CMK (cell line): ENCODE measurements at places on chromosomes 2 and 18.

DNA sequence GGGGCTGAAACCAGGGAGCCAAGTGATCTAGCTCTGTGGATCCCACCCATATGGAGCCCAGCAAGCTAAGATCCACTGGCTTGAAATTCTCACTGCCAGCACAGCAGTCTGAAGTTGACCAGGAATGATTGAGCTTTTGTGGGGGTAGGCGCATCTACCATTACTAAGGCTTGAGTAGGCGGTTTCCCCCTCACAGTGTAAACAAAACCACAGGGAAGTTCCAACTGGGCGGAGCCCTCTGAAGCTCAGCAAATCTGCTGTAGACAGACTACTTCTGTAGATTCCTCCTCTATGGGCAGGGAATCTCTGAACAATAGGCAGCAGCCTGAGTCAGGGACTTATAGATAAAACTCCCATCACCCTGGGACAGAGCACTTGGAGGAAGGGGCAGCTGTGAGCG, 96.7 kb downstream of the CCDC148 start:
- DNase-seq: no peak

DNA sequence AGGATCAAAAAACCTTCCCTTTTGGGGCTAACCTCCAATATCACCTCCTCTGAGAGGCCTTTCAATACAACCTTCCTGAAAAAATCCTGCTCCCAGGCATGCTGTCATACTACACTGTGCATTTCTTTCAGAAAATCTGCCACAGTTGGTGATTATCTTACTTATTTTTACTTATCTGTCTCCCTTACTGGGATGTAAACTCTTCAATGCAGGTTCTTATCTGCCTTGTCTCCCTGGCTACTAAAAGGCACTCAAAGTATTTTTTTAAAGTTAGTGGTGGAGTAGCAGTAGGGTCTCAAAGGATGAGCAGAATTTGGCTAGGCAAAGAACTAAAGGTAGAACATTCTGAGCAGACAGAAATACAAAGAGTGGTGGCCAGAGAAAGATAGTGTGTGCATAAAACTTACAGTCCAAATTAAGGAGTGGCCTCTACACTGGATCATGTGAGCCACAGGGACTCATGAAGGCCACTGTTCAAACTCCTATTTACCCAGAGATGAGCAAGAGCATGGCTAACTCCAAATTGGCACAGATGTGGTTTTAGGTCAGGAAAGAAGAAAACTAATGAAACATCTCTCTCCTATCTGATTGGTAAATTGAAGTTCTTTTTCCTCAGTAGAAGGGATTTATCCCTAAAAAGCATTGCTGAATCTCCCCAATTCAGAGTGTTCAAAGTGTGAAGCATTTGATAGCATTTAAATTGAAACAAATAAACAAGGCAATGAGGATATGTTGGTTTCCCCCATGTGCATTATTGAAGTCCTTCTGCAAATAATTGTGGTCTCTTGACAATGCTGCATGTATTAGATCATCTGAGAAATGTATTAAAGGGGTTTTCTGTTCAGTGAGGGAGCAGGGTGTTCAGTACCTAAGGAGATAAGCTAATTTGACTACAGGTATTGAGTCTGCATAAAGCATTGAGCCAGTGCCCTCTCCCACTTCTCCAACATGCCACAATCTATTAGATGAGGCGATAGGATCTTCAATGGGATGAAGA, 285.5 kb downstream of the MREG start:
- no peak for DNase-seq

GRCh38 chr2:74566754-74567085, 12.2 kb downstream of the DOK1 start:
- no peak for DNase-seq

GRCh38 chr2:108583903-108584520, 49.7 kb downstream of the LIMS1 start:
- no peak for DNase-seq

DNA sequence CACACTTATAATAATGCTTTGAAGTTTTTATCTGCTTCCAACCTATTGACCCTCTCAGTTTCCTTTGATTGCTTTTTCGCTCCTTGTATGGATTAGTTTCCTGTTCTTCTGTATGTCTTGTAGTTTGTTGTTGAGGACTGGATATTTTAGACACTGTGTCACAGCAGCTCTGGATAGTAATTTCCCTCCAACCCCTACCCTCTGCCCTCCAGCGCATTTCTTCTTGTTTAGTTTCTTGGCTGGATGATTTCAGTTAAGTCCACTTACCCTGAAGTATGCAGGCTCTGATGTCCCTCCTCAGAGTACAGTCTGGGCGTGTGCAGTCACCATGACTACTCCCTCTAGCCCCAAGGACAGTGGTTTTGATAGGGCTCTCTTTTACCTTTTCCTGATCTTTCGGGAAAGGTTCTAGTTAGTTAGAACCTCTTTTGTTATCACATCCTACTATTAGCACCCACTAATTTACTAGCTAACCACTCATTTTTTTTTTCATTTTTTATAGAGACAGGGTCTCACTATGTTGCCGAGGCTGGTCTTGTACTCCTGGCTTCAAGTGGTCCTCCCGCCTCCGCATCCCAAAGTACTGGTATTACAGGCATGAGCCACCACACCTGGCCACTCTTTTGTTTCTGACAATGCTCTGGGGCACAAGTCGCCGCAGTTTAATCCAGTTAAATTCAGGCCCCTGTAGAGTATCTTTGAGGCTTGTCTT, 16.3 kb upstream of the LYG1 start:
- no peak for DNase-seq

GRCh38 chr2:164023896-164024295, 288.1 kb upstream of the FIGN start:
- DNase-seq: no peak

DNA sequence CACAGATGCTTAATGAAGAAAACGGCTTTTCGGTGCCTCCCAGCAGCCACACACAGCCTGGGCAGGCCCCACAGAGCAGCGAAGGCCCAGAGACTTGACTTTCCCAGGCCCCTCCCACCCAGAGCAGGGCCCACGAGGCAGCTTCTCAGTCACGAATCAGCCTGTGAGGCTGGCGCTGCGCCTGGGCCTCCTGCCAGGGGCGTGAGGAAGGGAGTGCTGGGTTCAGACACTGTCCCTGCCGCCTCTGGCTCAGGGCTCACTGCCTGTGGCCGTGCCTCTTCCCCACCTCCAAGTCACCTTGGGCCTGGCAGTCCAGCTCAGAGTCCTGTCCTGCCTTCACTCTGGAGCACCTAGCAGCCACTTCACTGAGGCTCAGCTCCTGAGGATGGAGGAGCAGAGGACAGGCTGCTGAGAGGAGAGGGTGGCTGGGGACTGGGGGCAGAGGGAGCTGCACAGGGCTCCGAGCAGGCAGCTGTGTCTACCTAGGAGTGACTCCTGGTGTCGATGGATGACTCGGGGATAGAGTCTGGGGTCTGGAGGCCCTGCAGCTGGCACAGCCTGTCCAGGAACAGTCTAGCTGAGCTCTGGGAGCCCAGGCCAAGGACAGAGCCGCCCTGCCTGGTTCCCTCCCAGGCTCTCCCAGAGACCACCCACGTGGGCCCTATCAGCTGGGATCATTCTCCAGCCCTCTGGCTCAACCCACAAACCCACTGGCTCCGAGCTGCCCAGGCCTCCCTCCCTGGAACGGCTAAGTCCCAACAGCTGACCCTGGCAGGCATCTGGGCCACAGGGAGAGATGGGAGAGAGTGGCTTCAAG, 36.4 kb upstream of the FOSL2 start:
- peak; percentile 45 for DNase-seq

GRCh38 chr2:38527338-38528007, 75.3 kb downstream of the HNRNPLL start:
- DNase-seq: no peak

GRCh38 chr2:110748489-110748867, 16.1 kb downstream of the ACOXL start:
- DNase-seq: no peak

DNA sequence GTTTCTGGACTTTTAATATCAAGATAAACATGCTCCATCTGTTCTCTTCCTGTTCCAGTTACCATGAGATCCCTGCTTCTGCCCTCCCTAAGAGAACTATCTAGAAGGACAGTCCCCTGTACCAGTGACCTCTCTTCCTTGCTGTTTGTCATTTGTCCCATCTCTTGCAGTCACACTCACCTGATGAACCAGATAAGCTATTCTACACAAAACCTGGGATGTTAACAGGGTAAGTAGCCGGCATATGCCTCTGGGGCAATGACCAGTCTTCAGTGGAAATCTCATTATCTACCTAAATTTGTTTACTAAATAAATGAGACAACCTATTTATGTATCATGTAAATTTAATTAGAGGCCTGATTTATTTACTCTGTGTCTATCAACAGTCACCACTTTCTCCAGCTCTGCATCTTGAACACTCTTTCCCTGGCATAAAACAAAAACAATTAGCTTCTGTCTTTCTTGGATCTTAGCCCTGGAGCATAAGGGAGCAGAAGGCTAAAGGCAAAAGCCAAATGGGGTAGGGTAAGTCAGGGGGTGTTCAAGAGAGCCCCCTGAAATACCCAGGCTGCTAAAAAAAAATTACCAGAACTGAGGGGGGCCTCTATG, 337.7 kb downstream of the ALK start:
- no peak for DNase-seq

GRCh38 chr18:3867864-3868311, 417.9 kb downstream of the TGIF1 start:
- DNase-seq: no peak

GRCh38 chr2:207505171-207505570, 24.6 kb upstream of the CREB1 start:
- no peak for DNase-seq

- no peak for DNase-seq
Observed at GRCh38 chr2:15750433-15750814, 158.8 kb downstream of the DDX1 start.

DNA sequence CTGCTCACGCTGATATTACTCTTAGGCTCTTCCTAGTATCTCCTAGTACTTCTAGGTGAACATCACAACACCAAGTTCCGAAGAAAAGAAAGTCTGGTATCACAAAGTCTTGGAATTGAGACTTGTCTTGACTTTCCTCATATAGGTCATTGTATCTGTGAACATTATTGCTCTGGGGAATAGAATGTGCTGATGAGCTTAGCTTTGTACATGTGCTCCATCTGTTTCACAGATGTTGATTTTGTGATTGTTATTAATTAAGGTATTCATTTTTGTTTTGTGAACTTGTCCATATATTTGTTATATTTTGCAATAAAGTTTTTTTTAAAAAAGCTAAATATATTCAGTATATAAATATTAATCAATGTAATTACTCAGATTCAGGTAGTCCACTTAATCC, 111.7 kb downstream of the BABAM2 start:
- DNase-seq: no peak

DNA sequence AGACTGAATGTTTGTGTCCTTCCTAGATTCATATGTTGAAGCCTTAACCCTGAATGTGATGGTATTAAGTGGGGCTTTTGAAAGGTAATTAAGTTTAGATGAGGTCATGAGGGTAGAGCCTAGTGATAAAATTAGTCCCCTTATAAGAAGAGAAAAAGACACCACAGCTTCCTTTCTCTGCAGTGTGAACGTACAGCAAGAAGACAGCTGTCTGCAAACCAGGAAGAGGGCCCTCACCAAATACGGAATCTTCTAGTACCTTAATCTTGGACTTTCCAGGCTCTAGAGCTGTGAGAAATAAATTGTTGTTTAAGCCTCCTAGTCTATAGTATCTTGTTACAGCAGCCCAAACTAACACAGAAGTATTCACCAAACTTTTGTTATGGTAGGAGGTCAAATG, 57.1 kb upstream of the CYTIP start:
- DNase-seq: no peak

DNA sequence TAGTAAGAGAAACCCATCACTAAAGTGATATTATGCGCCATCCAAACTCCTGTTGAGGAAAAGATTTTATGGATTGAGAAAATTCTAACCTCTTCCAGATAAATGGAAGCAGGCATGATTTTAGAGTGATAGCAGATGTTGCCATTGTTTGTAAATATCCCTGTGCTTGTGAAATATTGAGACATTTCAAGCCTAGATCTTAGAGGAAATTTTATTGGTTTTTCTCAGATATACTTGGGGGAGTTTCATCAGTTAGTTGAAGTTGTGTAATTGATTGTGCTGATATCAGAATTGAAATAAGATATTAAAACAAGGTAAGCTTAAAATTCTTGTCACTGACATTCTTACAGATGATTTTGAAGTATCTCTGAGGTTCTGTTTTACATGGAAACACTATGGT, 390.9 kb upstream of the FANCL start:
- no peak for DNase-seq

- DNase-seq: no peak
Observed at GRCh38 chr2:24658531-24659202, 134.5 kb downstream of the PTRHD1 start.

GRCh38 chr18:31685097-31686082, 1.0 kb upstream of the B4GALT6 start:
- DNase-seq: no peak
